ENCODE measurements at places on chromosomes 1 and 21.
A peak's percentile ranks its signal among the peaks of the same experiment; 100 is the strongest.

- no peak overlapping the region for H3K27ac ChIP-seq
- H3K4me1 ChIP-seq: peaks cover 34% of the 10 kb centered on the region
- H3K36me3 ChIP-seq: peaks cover 33% of the 10 kb centered on the region
- no peak overlapping the region for H3K4me3 ChIP-seq
- DNase-seq: no peak
Observed at GRCh38 chr1:13826009-13826408, 126.0 kb downstream of the PRDM2 start.

- H3K36me3 ChIP-seq: peaks cover 4% of the 10 kb centered on the region
- no peak overlapping the region for H3K27ac ChIP-seq
- no peak for DNase-seq
- no peak overlapping the region for H3K4me3 ChIP-seq
- peaks cover 17% of the 10 kb centered on the region for H3K4me1 ChIP-seq
- H3K27me3 ChIP-seq: no peaks in the 10 kb centered on the region
Observed at GRCh38 chr1:209624558-209625549, 27.4 kb downstream of the LAMB3 start.

DNA sequence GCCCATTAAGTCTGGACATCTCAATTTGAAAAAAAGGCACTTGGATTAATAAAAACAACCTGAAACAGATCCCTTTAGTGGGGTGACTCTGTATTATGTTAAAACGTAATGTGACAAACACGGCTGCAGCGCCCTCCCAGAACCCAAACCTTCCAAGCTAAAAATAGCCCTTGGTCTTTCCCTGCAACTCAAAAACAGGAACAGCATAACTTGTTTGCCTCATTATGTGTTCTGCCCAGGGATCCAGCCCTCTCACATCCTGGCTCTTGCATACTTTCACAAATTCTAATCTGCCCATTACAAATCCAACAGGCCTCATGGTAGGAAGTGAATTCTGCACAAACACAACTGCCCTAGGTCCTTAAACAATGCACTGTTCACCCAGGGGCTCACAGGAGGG is 94.7 kb upstream of the GADD45A start:
- H3K36me3 ChIP-seq: no peaks in the 10 kb centered on the region
- peak overlapping the region; percentile 69 for H3K27ac ChIP-seq

GRCh38 chr1:116817582-116818064 is 63.4 kb downstream of the CD2 start:
- H3K4me1 ChIP-seq: no peaks in the 10 kb centered on the region
- no peaks in the 10 kb centered on the region for H3K36me3 ChIP-seq
- H3K27ac ChIP-seq: no peak overlapping the region
- H3K27me3 ChIP-seq: no peaks in the 10 kb centered on the region
- no peak for DNase-seq
- H3K4me3 ChIP-seq: no peak overlapping the region

- H3K4me3 ChIP-seq: no peak overlapping the region
- DNase-seq: no peak
- H3K27ac ChIP-seq: peak overlapping the region; percentile 21
- peaks cover 4% of the 10 kb centered on the region for H3K4me1 ChIP-seq
- H3K27me3 ChIP-seq: peaks cover 10% of the 10 kb centered on the region
Observed at GRCh38 chr1:12067900-12068821, 5.1 kb downstream of the TNFRSF8 start.

DNA sequence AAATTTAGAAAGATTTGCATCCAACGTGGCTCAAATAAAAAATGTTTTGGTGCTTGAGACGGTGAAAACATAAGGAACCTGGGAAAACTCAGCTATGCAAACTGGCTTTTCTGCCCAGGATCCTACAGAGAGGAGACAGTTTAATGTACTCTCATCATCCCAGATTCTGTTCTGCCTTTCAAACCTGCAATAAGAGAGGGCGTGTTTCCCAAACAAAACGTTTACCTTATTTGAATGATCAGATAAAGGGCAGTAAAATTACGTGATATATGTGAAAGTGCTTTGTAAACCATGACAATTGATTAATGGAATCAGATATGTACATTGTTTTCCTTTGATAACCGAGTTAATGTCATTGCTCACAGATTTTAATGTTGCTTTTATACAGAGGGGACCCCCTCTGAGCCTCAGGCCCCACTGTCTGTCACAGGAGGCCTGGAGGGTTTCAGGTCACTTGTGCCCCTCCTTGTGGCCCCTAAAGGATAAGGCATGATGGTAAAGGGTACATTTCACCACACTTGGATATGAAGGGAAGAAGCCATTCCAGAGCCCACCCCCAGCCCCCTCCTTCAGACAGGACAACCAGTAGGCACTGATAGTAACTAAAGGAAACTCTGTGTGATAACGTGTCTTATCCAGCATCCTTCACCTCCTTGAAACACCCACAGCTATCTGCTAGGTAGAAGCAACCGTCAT is 157.6 kb downstream of the EDEM3 start:
- no peaks in the 10 kb centered on the region for H3K36me3 ChIP-seq
- no peak for DNase-seq
- H3K4me1 ChIP-seq: no peaks in the 10 kb centered on the region
- H3K4me3 ChIP-seq: no peak overlapping the region
- no peak overlapping the region for H3K27ac ChIP-seq

DNA sequence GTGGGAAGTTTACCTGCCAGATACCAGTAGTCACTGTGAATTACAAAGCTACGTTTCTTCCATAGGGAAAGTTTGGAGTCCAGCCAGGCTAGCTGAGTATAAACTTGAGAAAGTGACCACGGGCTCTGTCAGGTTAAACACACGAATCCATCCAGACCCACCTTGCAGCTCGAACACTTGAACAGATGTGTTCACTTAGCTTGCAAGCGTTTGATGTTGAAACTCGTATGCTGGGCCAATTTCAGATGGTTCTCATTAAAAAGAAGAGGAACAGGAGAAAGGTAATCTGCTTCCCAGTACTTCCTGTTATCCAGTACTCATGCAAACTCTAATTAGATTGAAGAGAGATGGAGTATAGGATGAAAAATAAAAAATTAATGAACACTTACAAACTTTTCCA is 636.4 kb downstream of the SMYD3 start:
- no peaks in the 10 kb centered on the region for H3K27me3 ChIP-seq
- H3K4me1 ChIP-seq: peaks cover 21% of the 10 kb centered on the region
- no peak overlapping the region for H3K27ac ChIP-seq
- H3K4me3 ChIP-seq: no peak overlapping the region
- H3K36me3 ChIP-seq: no peaks in the 10 kb centered on the region

GRCh38 chr1:75470448-75470847 is 140.5 kb downstream of the SLC44A5 start:
- no peaks in the 10 kb centered on the region for H3K4me1 ChIP-seq
- no peaks in the 10 kb centered on the region for H3K27me3 ChIP-seq
- no peaks in the 10 kb centered on the region for H3K36me3 ChIP-seq

DNA sequence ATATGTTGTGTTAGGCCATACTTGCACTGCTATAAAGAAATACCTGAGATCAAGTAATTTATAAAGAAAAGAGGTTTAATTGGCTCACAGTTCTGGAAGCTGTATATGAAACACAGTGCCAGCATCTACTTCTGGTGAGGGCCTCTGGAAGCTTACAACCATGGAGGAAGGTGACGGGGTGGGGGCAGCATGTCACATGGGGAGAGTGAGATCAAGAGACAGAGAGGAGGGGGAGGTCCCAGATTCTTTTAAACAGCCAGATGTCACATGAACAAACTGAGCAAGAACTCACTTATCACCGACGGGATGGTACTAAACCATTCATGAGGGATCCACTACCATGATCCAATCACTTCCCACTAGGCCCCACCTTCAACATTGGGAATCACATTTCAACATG is 42.6 kb downstream of the TESK2 start:
- no peak overlapping the region for H3K27ac ChIP-seq
- no peaks in the 10 kb centered on the region for H3K27me3 ChIP-seq
- no peaks in the 10 kb centered on the region for H3K36me3 ChIP-seq
- no peaks in the 10 kb centered on the region for H3K4me1 ChIP-seq

DNA sequence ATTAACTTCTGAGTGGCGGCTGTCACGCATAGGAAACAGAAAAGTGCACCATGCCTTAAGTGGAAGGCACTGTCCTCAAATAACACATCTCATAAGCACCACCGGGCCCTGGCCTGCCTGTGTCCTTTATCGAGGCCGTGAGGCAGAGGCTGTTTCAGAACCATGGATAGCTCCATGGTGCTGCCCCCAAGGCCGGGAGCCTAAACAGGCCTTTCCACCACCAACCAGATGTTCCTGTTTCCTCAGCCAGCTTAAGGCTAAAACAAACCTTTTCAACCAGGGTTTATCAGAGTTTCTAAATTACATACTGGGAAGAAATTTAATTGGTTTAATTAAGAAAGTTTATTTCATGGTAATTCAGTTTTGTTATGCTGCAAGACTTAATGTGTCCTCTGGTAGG is 114.4 kb downstream of the DMRTA2 start:
- H3K36me3 ChIP-seq: no peaks in the 10 kb centered on the region
- no peak overlapping the region for H3K27ac ChIP-seq
- no peaks in the 10 kb centered on the region for H3K4me1 ChIP-seq
- H3K27me3 ChIP-seq: no peaks in the 10 kb centered on the region

- H3K36me3 ChIP-seq: no peaks in the 10 kb centered on the region
- H3K4me1 ChIP-seq: peaks cover 35% of the 10 kb centered on the region
- no peak for DNase-seq
Observed at GRCh38 chr1:233331676-233332519, 4.4 kb downstream of the MAP3K21 start.
